NCI-H187 (cell line): ENCODE measurements at places on chromosomes 1 and 21.

- no peak for DNase-seq
Observed at GRCh38 chr1:238001818-238002217, 111.1 kb upstream of the ZP4 start.

GRCh38 chr1:215833941-215834729 lies 267.0 kb downstream of the KCTD3 start:
- DNase-seq = no peak

DNA sequence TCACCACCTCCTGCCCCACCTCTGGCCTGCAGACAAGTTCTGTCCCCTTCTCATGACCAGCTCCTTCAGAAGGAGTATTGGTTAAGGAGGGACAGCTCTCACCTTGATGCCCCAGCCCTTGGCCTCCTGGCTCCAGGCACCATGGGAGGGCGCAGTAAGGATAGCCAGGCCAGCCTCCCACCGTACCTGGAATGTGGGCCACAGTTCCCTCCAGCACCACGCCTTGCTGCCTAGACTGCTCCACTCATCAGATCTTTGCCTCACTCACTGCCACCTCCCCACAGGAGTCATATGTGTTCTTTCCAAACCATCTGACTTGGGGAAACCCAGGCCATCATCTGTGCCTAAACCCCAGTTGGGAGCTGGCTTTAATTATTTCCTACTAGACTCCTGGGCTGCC lies 97.0 kb downstream of the CCDC185 start:
- DNase-seq = no peak

DNA sequence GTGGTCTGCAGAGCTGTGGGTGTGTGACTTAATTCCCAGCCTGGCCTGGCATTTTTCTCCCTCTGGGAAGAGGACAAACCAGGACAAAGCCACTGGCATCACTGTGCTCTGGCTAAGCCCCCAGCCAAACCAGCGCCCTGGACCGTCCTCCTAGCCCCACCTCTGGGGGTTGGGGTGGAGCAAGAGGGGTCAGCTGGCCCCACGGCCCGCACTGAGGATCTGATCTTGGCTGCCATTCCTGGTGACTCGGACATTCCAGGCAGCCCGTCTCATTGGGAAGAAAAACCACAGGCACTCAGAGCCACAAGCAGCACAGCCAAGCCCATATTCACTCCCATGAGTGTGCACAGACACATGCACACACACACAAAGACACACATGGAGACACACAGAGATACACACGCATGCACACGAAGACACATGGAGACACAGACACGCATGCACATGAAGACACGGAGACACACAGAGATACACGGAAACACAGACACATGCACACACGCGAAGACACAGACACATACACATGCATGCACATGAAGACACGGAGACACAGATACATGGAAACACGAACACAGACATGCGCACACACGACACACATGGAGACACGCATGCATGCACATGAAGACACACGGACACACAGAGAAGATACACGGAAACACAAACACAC lies 2.3 kb upstream of the MXRA8 start:
- DNase-seq = no peak

DNA sequence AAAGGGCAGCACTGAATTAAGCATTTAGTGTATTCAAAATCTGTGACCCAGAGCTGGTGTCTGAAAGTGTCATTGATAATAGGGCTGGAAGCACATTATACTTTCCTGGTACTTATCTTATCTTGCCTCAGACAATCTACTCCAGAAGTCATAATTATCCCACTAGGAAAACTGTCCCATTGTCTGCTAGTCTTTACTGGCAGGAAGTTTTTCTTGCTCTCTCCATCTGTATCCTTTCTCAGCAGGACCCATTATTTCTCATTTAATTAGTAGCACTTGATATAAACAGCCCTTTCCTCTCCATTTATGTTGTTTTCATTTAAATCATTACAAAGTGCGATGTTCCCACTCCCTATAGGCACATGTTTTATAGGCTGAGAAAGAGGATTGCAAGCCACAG lies 36.5 kb upstream of the BARHL2 start:
- DNase-seq = no peak

DNA sequence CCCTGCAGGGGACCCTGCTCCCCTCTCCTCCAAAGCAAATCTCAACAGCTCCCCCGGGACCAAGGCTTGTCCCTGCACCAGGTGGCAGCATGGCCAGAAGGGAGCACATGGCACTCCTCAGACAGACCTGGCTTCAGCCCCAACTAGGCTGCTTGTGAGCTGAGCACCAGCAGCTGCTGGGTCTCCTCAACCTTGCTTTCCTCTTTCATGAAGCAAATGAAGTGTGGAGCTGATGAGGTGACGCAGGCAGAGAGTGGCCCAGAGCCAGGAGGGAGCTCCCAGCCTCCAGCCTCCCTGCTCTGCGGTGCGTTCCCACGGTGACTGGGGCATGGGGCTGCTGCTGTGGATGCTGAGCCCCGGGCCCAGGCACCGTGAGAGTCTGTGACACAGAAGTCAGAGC lies 34.0 kb downstream of the MEGF6 start:
- no peak for DNase-seq

DNA sequence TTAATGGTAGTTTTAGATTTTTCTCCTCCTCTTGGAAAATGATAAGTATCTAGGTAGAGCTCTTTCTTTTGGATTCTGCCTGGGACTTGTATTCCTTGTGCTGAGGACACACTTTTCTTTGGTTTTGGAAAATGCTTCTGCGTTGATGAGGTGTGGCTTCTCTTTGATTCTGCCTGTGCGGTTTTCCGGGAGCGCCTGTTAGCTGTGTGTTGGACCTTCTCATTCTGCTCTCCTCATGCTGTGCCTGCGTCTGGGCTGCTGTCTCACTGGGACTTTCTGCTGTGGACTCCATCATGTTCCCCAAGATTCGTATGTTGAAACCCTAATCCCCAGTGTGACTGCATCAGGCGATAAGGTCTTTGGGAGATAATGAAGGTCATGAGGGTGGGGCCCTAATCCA lies 21.0 kb downstream of the C1orf174 start:
- DNase-seq = no peak

GRCh38 chr1:15411593-15412137 lies 2.0 kb downstream of the EFHD2 start:
- no peak for DNase-seq

GRCh38 chr1:200029035-200029821 lies 1.7 kb downstream of the NR5A2 start:
- no peak for DNase-seq

- peak; percentile 60 for DNase-seq
Observed at GRCh38 chr1:206030714-206031113, 7.0 kb upstream of the CTSE start.

DNA sequence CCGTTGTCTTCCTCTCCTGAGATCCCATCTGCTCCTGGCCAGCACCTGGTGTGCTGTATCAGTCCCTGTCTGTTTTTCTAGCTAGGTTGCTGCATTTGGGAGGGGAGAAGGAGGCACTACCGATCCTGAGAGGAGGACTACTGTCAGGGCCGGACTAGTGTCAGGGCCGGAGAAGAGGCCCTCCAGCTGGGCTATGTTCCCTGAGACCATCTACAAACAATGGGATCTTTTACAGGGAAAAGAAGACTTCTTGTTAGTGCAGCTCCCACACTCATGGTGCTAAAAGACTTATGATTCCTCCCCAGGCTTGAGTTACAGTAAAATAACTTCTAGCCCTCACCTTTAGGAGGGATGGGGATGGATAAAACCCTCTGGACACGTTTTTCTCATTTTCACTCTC lies 141.0 kb upstream of the TNR start:
- DNase-seq = no peak

DNA sequence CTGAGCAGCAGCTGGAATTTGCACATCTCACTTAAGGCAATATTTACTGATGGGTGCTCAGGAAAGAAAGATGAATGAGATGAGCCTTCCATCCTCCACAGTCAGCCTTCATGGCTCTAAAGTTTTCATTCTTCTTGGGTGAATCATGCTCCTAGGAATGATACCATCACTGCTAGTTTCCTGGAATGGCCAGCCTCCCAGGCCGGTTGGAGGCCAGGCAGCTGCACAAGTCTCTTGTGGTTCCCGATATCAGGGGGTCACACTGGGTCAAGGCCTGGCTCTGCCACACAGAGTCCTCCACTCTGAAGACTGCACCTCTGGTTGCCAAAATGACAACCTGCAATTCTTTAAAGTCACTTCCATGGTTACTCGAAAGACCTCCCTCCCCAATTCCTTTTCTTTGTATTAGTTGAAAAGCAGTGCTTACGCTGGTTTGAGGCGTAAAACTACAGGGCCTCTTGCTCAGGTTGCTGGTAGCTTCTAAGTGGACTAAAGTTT lies 46.2 kb upstream of the PALMD start:
- DNase-seq = no peak

DNA sequence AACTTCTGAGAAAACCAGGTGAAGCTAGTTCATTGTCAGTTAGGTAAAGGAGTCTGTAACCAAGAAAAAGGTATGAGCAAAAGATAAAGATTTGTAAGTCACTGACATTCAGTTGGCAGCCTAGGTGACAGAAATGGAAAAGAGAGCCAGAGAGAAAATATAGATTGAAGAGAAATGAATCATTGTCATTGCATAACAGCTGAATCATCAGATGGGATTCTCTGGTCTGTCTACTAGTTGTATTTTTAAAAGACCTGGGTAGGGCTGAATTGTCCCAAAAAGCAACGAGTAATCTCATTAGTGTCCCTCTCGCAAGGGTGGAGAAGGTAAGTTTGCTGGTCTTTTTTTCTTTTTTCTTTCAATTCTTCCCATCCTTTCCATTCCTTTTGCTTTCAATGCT lies 36.6 kb downstream of the PTGS2 start:
- DNase-seq = no peak

DNA sequence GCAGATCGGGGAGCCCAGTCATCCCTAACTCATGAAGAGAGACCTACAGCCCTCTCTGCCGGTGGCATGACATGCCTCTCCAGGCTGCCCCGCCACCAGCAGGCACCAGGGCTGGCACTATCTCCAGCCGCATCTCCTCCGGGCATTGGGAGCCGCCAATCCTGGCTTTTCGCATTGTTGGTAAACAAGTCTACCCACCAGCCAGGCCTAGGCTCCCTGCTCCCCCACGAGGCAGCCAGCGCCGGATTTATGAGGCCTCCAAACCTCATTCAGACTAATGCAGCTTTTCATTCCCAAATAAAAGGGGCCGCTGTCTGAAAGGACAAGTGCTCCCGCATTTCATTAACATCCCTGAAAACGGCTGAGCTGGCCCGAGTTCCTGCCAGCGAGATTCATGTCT lies 3.4 kb upstream of the GRIK3 start:
- DNase-seq = no peak

DNA sequence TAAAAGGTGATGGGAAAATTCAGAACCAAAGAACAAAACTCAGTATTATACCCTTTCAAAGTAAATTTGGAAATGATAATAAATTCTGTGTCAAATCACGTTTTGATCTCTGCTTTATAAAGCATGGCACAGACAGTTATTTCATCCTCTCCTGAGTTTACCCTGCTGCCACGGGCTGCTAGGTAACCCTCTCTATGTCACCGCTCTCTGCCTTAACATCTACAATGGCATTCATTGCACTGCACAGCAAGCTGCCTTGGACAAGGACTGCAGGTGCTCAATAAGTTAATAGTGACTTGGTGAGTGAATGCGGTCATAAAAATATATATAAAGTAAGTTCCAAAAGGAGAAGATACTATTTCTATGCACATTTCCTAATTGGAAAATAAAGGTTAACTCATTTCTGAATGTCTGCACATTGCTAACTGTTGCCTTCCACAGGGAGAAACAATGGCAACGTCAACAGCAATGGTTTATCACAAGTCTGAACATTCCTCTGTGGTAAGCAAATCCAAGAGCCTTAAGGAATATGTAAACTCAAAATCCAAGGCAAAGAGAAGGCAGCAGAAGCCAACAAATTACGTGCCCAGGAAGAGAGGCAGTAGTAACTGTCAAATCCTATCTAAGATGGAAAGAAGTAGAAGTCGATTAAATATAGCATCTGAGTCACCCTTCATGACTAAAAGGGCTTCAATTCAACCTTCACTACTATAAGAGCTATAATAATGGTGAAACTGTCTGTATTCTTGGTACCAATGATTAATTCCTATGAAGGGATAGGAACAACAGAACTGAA lies 19.4 kb downstream of the FYB2 start:
- DNase-seq = no peak

DNA sequence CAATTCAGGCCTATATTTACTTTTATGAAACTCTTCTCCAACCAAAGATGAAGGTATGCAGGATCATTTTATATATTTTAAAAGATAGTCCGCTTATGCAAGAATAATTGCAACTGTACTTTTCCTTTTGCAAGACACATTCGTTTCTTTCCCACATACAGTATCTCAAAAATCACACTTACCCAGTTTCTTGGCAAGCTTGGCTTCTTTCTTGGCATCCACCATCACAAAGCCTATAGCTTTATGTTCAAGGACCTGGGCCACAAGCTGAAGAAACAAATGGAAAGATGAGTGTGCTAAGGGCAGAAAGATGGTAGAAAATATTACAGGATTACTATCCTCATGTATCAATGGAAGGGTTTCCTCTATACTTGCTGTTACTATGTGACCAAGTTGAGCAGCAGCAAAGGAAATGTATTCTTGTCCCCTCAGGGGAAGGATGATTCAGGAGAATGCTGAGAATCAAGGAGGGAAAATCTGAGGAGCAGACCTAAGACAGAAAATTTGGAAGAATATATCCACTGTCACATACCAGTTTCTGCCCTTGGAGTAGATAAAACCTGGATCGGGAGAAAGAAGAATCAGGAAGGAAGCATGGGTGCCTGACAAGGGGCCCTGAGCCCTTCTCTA lies 23.8 kb downstream of the CASQ2 start:
- DNase-seq = no peak

DNA sequence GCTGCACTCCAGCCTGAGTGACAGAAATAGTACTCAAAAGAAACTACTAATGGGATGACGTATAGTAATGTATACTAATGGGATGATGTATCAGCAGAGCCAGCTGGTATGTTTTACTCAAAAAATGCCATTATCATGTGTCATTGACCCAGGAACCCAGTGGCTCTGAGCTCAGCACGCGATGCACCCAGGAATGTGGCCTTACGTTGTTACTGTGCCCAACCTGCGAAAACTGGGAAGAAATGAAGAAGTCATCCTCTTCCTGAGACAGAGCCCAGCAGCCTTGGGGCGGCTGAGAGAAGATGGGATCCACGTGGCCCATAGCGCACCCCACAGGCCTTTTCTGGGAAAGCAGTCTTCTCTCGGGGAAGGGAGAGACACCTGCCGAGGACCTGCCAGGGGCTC lies 8.8 kb downstream of the UBE2J2 start:
- DNase-seq = no peak

GRCh38 chr1:173122958-173123852 lies 72.5 kb upstream of the TNFSF18 start:
- DNase-seq = no peak
